Right lobe of liver (tissue), 6 donors: ENCODE measurements at places on chromosomes 3 and 15. TPM values are rescaled to one million over a fixed set of nuclear protein-coding genes. Genes with fewer than 3 reads are reported as not detected.

DNA sequence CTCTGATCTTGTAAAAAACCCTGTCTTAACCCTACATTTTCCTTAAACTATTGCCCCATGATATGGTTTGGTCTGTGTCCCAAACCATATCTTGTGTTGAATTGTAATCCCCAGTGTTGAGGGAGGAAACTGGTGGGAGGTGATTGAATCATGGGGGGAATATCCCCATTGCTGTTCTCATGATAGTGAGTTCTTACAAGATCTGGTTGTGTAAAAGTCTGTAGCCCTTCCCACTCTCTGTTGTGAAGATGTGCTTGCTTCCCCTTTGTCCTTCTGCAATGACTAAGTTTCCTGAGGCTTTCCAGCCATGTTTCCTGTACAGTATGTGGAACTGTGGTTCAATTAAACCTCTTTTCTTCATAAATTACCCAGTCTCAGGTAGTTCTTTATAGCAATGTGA is 881.4 kb downstream of the DIPK2A start:
- no peaks in the 10 kb centered on the region for H3K36me3 ChIP-seq
- no peak for DNase-seq
- no peak overlapping the region for H3K4me3 ChIP-seq
- no peak overlapping the region for H3K27ac ChIP-seq
- no peaks in the 10 kb centered on the region for H3K27me3 ChIP-seq

DNA sequence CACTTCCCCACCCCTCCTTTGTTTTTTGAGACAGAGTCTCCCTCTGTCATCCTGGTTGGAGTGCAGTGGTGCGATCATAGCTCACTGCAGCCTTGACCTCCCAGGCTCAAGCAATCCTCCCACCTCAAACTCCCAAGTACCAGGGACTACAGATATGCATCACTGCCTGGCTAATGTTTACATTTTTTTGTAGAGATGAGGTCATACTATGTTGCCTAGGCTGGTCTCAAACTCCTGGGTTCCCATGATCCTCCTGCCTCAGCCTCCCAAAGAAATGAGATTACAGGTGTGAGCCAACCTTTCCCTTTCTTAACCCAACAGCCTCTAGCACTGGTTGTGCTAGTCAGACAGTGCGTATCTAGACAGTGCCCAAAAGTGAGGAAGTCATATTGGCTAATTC is 6.4 kb upstream of the GATM start:
- DNase-seq = no peak
- H3K4me1 ChIP-seq = no peaks in the 10 kb centered on the region
- H3K36me3 ChIP-seq = no peaks in the 10 kb centered on the region
- no peak overlapping the region for H3K4me3 ChIP-seq

DNA sequence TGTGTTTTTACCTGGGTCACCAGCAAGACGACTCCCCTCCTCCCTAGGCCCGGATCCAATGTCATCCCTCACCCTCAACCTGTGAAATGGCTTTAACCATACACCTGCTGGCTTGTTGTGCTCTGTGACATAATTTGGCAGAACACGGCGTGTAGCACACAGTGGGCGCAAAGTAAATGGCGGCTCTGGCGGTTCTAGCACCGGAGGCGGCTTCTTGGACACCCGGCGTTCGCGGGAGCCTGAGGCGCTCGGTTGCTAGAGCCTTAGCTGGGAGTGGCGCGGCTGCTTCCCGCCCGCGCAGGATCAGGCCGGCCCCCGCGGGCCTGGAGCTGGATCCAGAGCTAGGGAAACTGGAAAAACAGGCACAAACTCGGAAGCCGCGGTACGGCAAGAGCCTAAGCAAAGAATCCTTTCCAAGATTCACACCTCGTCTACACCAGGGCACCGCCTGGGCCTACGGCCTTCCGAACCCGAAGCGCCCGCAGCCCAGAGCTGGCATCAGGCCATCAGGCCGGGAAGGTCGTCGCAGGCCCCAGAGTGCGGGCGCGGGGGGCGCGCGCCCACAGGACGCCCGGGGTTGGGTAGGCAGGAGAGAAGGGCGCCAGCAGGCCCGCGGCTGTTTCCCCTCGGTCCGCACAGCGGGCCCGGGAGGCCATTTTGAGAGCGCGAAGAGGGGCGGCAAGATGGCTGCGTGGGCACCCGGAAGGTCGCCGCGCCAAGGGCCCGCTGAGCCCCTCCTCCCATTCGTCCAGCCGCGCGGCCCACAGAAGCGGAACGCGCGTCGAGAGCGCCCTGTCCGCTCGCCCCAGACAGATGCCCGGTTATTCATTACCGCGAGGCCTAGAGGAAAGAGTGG is 43.9 kb upstream of the POLG start:
- DNase-seq = no peak
- no peak overlapping the region for H3K27ac ChIP-seq
- no peaks in the 10 kb centered on the region for H3K36me3 ChIP-seq
- no peaks in the 10 kb centered on the region for H3K4me1 ChIP-seq

DNA sequence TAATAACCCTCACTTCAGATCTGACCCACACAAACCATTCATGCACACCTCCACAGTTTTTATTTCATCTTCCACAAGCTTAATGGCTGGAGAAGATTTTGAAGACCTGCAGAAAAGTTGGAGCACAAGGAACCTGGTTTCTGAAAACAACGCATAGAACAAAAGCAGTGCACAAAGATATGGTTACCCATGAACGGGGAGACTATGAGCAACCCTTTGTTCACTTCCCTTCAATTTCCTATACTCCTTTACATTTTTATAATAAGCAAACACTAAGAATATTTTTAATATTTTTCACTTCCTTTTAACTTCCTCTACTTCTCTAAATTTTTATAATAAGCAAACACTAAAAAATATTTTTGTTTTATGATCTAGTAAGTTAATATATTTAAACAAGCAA is 103.5 kb upstream of the UBE2E2 start:
- H3K4me3 ChIP-seq = no peak overlapping the region
- H3K27me3 ChIP-seq = no peaks in the 10 kb centered on the region
- H3K36me3 ChIP-seq = no peaks in the 10 kb centered on the region
- DNase-seq = no peak
- H3K4me1 ChIP-seq = no peaks in the 10 kb centered on the region
- H3K27ac ChIP-seq = no peak overlapping the region

GRCh38 chr3:131067983-131068382 is 41.3 kb downstream of the NEK11 start:
- H3K27ac ChIP-seq = no peak overlapping the region
- no peaks in the 10 kb centered on the region for H3K4me1 ChIP-seq
- H3K27me3 ChIP-seq = no peaks in the 10 kb centered on the region
- no peak overlapping the region for H3K4me3 ChIP-seq
- no peaks in the 10 kb centered on the region for H3K36me3 ChIP-seq

CLDN16 gene
- total RNA-seq = 1.6 TPM

- H3K36me3 ChIP-seq = no peaks in the 10 kb centered on the region
- no peak for DNase-seq
- no peak overlapping the region for H3K4me3 ChIP-seq
- H3K27ac ChIP-seq = no peak overlapping the region
- no peaks in the 10 kb centered on the region for H3K27me3 ChIP-seq
Measured at GRCh38 chr3:141278196-141279076, 46.8 kb downstream of the PXYLP1 start.

DNA sequence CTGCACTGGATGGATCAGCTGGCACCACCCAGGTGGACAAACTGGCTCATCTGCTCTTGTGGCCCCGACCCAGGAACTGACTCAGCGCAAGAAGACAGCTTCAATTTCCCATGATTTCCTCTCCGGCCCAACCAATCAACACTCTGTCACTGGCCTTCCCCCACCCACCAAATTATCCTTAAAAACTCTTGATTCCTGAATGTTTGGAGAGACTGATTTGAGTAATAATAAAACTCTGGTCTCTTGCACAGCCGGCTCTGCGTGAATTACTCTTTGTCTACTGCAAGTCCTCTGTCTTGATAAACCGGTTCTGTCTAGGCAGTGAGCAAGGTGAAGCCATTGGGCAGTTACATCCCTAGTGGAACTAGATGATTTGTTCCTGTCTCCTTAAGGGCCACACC is 16.1 kb downstream of the BDH1 start:
- no peak for DNase-seq
- H3K4me3 ChIP-seq = no peak overlapping the region
- no peak overlapping the region for H3K27ac ChIP-seq
- H3K27me3 ChIP-seq = no peaks in the 10 kb centered on the region
- peaks cover 52% of the 10 kb centered on the region for H3K36me3 ChIP-seq
- no peaks in the 10 kb centered on the region for H3K4me1 ChIP-seq

DNA sequence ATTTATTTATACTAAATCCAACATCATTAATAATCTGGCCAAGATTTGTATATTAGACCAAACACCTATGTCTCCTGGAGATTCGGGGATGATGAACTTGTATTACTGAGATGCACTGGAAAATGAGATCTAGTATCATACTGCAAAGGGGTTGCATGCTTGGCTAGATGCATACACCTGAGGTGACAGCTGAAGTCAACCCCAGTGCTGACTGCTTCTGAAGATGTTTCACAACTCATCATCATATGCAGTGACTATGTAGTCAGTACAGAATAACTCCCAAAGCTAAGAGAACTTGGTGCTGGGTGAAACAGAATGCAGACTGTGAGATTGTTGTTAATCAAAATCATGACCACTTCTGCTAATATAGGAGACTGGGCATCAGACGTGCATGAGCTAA is 1114.2 kb downstream of the NSUN3 start:
- no peaks in the 10 kb centered on the region for H3K4me1 ChIP-seq
- no peak overlapping the region for H3K27ac ChIP-seq
- no peaks in the 10 kb centered on the region for H3K27me3 ChIP-seq

FANCD2OS gene
- not detected for total RNA-seq

- H3K27me3 ChIP-seq = no peaks in the 10 kb centered on the region
- H3K4me1 ChIP-seq = no peaks in the 10 kb centered on the region
- no peak overlapping the region for H3K27ac ChIP-seq
- H3K4me3 ChIP-seq = no peak overlapping the region
Measured at GRCh38 chr3:10381336-10381735, 60.4 kb upstream of the SEC13 start.

DNA sequence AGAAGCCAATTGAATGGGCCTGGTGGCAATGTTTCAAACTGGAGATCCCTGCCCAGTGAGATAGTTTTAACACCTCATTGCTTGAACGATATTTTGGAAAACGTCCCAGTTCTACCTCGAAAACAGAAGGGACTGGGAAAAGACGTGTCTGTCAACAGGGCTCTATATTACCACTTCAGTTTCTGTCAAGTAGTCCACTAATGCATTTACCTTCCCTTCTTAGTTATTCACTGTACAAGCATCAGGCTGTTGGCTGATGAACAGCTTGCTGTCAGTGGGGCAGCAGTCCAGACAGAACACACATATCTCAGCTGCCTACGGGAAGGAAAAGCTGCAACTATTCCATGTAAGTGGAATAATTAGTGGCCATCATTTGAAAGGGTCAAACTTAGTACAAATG is 794.7 kb upstream of the GBE1 start:
- no peaks in the 10 kb centered on the region for H3K36me3 ChIP-seq
- H3K4me3 ChIP-seq = no peak overlapping the region
- H3K4me1 ChIP-seq = no peaks in the 10 kb centered on the region
- DNase-seq = no peak

- no peak overlapping the region for H3K27ac ChIP-seq
- no peaks in the 10 kb centered on the region for H3K4me1 ChIP-seq
- no peak for DNase-seq
- no peaks in the 10 kb centered on the region for H3K27me3 ChIP-seq
- H3K4me3 ChIP-seq = no peak overlapping the region
Measured at GRCh38 chr3:38227989-38228388, 37.6 kb upstream of the SLC22A13 start.

DNA sequence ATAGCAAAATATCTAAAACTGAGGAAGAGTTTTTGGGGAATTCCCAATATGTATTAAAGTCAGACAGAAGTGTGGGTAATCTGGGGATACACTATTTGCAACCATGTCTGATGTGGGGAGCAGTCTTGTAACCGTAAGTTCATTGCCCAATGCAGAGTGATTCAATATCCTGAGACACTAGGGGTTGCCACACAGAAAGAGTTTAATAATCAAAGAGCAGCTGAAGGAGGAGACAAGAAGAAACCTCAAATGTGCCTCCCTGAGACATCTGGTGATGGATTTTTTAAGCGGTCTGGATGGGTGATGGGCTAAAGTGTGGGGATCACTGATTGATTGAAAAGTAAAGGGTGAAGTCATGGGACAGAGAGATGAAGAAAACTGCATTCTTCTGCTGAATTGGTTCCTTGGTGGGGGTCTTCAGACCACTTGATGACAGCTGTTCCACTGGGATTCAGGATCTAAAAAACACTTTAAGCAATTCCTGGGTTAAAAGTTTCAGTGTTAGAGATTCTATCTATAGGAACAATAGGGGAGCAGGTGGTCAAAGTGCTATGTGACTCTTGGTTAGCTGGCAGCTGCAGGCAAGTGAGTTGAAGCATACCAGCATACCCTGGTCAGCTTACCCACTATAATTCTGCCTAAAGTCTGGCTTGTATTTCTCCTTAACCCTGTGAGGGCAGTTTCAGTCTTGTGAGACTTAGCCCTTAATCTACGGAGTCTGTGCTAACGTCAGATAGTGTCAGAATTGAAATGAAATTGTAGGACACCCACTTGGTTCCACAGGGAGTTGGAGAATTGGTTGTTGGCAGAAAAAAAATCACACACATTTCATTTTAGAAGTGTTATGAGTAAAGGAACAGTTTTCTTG is 425.9 kb upstream of the TGFBR2 start:
- H3K27me3 ChIP-seq = no peaks in the 10 kb centered on the region
- H3K4me3 ChIP-seq = no peak overlapping the region
- no peaks in the 10 kb centered on the region for H3K36me3 ChIP-seq

DNA sequence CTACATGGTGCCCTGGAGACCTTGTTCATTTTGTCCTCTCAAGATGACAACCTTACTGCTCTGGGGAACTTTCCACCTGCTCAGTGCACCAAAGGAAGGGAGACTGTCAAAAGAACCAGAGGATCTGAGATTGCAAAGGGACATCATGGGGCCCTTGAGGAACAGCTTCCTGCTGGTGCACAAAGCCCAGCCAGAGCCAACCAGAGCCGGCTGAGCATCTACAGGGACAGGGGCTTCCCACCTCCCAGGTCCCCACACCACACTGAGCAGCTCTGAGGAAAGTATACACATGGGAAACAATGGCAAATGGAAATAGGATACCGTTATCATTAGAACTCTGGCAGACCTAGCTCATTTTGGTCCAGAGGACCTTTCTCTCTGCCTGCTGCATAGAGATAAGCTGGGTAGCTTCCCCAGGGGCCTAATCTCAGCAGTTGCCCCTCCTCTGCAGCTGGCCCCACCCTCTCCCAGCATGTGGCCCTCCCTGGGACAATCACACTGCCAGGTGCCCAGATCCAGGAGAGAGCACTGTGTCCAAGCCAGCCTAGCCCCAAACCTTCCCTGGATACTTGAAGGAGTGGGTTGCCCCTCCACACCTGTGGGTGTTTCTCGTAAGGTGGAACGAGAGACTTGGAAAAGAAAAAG is 123.4 kb upstream of the PRR20G start:
- H3K4me1 ChIP-seq = no peaks in the 10 kb centered on the region
- no peaks in the 10 kb centered on the region for H3K36me3 ChIP-seq
- no peaks in the 10 kb centered on the region for H3K27me3 ChIP-seq
- DNase-seq = no peak

DNA sequence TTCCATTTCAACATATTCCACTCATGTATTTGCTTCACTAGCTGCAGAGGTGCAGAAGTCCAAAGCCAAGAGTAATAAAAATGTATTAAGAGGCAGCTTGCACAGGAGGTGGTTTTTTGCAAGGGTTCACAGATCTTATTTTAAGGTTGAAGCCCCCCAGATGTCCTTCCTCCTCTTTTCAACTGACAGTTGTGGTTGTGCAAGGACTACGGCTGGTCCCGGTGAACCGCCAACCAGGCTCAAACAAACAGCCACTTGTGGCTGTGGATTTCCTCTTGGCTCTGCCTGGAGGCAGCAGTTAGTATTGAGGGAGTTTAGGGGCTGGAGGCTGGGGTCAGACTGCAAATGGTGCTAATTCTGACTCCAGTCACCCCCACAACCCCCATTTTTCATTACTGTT is 240.7 kb upstream of the TBC1D5 start:
- no peak overlapping the region for H3K4me3 ChIP-seq
- no peaks in the 10 kb centered on the region for H3K36me3 ChIP-seq
- DNase-seq = no peak
- H3K4me1 ChIP-seq = no peaks in the 10 kb centered on the region
- no peaks in the 10 kb centered on the region for H3K27me3 ChIP-seq
- no peak overlapping the region for H3K27ac ChIP-seq

ALG1L2 gene
- 1.3 TPM for total RNA-seq
